ENCODE measurements at places on chromosomes 7 and 10.
A peak's percentile ranks its signal among the peaks of the same experiment; 100 is the strongest.

DNA sequence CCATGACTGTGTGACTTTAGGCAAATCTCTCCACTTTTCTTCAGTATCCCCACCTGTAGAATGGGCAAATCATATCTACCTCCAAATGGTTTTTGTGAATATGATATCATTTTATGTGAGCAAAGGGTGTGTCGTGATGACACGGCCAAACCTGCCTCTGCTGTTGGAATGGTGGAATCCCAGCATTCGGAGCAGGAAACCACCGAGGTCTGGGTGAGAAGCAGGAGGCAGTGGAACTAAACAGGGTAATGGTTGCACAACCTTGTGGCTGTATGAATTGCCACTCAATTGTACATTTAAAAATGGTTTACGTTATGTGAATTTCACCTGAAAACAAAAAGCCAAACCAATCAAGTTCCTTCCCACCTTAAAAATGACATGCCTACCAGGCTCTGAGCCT is 131.4 kb upstream of the ZMIZ1 start:
- DNase-seq: no peak

DNA sequence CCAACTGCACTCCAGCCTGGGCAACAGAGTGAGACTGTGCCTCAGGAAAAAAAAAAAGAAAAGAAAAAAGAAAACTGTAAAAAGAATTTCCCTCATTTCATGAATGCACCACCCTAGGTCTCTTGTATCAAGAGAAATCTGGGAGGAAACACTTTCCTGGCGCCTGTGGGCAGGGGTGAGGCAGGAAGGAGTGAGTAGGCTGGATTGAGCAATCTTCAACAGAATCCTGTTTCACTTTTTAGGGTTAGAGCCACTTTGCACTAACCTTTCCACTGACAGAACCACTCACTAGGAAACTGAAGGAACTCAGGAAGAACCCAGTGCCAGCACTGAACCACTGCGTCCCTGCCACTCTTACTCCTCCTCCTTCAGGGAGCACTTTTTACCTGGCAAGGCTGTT is 282.1 kb downstream of the CCDC3 start:
- no peak for DNase-seq

GRCh38 chr10:121500701-121501332 is 97.4 kb downstream of the FGFR2 start:
- DNase-seq: no peak

GRCh38 chr7:25805027-25805687 is 346.8 kb upstream of the NFE2L3 start:
- no peak for DNase-seq

- DNase-seq: no peak
Measured at GRCh38 chr7:7554649-7555575, 11.8 kb upstream of the MIOS start.

DNA sequence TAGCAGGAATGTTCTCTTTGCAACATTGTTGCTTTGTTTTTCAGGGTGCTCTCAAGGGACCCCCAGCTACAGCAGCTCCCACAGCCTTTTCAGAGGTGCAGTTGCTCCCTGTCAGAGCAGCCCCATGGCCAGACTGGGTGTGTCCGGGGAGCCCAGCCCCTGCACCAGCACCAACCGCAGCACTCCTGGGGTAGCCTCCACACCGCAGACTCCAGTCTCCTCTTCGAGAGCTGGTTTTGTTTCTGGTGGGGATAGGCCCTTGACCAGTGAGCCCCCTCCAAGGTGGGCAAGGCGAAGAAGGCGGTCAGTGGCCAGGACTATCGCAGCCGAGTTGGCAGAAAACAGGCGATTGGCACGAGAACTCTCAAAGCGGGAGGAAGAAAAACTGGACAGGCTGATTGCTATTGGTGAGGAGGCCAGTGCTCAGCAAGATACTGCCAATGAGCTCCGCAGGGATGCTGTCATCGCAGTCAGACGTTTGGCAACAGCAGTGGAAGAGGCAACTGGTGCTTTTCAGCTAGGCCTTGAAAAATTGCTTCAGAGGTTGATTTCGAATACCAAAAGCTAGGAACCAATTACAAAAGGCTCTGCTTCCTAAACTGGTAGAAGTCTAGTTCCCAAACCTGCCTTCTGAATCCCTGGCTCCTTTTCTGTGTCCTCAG is 5.4 kb downstream of the HSPA14 start:
- no peak for DNase-seq

DNA sequence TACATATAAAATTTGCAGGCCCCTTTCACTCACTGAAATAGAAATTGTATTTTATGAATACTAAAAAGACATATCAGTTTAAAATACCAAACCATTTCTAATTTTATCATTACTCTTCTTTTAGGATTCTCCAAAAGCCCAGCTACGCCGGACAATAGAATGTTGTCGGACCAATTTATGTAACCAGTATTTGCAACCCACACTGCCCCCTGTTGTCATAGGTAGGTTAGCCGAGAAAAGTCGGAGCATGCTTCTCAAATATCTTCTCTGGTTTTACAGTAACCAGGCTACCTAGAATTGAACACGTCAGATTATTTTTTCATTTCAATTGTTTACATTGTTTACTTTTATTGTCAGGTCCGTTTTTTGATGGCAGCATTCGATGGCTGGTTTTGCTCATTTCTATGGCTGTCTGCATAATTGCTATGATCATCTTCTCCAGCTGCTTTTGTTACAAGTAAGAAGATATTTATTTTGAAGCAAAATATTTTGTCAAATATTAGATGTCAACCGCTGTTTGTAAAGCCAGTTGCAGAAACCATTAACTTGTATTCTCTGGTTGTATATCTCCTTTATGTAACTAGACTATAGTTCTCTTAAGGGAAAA is 57.6 kb downstream of the MMRN2 start:
- DNase-seq: peak; percentile 66

GRCh38 chr7:98687111-98687751 is 70.1 kb downstream of the NPTX2 start:
- no peak for DNase-seq

GRCh38 chr10:58747687-58748086 is 235.0 kb downstream of the BICC1 start:
- DNase-seq: no peak

- no peak for DNase-seq
Measured at GRCh38 chr7:103573479-103574058, 127.6 kb upstream of the SLC26A5 start.

DNA sequence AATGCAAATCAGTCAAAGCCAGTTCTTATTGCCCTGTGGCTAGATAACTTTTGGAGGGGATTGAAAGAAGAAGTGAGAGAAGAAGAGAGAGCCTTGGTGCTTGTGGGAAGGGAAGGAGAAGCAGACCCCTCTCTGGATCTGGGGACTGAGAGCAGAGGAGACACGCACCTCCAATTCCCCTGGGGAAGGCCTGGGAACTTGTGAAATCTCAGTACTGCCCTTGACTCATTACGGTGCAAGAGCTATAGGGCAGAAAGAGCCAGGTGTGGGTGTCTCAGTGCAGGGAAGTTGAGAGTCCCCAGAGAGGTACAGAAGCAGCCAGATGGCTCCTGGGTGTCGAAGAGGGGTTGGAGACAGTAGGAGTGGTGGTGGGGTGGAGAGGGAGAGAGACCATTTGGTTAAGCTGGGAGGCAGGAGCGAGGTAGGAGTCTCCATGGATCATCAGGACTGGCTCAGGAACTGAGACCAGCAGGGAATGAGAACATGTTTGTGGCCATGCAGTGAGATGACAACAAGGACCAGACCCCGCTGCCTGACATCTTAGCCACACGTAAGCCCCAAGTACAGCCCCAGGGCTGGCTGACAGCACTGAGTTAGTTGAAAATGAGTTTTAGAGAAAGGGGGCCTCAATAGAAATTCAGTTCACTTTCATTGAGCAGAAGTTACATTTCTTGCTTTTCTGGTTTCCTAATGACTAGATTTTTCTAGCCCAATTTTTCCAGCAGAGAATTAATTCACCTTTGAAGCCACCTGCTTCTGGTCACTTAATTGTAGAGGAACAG is 238.2 kb downstream of the BUB3 start:
- no peak for DNase-seq

DNA sequence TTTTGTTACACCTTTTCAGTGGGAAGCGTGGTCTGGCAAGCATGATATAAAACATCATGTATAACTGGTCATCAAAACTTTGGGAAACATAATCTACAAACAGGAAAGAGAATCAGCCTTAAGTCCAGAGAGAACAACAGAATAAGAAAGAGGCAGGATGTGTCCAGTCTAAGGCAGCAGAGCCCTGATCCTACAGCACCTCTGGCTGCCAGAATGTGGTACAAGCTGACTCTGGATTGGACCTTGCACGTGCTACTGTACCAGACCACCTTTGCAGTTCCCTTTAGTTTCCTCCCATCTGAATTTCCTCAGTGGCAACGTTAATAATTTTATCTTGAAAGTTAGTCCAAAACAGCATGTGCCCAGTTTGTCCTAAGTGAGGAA is 824.6 kb upstream of the IGFBP3 start:
- DNase-seq: no peak

DNA sequence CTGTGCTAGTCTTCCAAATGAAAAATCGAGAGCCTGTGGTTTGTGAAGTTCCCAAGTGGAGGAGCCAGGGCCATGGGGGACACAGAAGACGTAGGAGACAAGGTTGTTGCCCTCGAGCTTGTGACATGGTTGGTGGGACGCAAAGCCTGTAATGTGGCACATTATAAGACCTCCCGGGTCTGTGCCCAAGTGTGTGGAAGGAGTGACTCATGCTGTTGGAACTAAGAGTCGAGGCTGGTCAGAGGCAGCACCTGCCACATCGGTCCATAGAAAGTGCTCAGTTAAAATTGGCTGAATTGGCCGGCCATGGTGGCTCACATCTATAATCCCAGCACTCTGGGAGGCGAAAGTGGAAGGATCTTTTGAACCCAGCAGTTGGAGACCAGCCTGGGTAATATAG is 27.0 kb upstream of the PODXL start:
- no peak for DNase-seq

- DNase-seq: peak; percentile 19
Measured at GRCh38 chr10:110420401-110421193, 77.1 kb upstream of the DUSP5 start.

GRCh38 chr10:22481687-22482539 is 136.6 kb downstream of the SPAG6 start:
- no peak for DNase-seq

GRCh38 chr7:79624336-79624735 is 170.9 kb upstream of the MAGI2 start:
- DNase-seq: no peak

DNA sequence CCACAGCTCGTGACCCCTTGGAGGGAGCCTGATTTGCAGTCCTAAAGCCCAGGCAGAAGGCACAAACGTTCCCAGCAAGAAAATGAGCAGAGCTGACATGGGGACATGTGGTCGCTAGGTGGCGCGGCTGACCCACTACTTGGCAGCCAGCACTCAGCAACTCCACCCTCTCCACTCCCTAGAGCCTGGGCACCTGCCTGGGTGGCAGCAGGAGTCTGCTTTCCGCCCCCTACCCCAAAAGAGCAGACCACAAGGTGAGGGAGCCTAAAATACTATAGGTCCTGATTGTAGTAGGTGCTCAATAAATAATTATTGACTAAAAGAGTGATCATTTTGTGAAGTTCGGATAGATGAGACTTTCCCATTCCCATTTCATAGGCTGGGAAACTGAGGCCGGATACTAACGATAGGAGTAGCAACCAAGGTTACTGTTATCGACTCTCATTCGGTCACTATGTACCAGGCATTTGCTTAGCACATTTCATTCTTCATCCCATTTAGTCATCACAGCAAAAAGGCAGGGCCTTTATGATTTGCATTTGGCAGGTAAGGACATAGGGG is 57.4 kb downstream of the NEUROG3 start:
- peak; percentile 89 for DNase-seq

- no peak for DNase-seq
Measured at GRCh38 chr10:114392112-114392835, 12.0 kb downstream of the AFAP1L2 start.

DNA sequence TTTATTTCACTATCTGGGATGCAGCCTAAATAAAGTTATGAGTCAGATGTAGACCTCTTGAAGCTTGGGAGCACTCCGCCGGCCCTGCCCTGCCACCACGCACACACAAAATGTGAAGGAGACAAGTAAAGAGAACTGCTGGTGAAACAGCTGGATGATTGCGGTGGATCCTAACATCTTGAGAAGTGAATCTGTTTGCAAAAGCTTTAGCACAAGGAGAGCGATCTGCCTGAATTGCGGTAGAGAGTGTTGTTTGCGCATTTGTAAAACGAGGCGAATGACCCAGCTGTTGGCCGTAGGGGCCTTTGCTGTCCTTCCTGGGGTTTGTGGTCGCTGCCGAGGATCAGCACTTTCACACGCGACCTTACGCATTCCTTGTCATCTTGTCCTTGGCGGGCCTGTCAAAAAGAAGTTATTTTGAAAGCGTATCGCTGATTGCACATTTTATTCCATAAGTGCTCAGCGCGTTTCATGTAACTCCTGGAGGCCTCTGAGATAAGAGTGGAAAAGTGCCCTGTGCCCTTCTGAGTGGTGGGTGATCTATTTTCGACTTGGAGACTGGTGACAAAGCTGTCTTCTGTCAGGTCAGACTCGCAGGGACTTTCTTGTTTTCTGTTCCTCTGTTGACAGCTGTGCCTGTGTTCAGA is 40.8 kb downstream of the RBM20 start:
- no peak for DNase-seq

GRCh38 chr10:78505657-78506056 is 472.0 kb downstream of the RPS24 start:
- no peak for DNase-seq

DNA sequence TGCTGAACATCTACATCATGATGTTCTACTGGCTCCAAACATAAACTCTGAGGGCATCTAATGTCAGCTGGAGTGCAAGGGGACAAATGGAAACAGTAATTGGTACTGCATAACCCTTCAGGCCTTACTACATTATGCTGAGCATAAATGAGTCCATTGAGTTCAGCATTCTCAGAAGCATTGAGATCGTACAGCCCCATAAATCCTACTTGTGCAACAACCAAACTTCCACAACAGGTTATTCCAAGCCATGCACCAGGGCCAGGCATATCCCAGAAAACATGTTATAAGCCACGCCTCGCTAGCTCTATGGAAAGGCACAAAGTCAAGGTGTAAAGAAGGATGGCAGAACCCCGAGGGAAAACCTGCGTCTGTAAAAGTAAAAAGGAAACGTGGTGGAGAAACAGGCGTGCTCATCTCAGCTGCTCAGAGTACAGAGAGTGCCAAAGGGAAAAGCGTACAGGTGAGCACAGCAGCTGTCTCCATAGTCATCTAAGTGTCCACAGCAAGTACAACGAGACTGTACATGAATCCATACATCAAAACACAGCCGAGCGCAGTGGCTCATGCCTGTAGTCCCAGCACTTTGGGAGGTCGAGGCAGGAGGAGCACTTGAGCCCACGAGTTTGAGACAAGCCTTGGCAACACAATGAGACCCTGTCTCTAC is 124.6 kb downstream of the PARD3 start:
- DNase-seq: no peak

DNA sequence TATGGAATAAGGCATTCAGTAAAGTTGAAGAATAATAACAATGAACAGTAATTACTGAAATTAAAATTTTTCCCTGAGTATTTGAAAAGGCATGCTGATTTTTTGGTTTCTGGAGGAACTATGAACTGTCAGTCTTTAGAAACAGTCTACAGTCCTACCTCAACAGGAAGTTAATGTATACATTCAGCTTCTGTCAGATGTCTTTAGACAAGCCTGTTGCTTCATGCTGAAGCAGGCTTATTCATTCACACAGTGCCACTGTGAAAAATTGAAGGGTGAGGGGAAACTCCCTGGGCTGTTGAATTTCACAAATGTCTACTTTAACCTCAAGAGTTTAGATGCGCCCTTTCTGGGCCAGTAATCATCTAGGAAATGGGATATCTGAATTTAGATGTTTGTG is 3.5 kb downstream of the NRF1 start:
- peak; percentile 61 for DNase-seq

- peak; percentile 12 for DNase-seq
Measured at GRCh38 chr10:118958984-118959925, 70.3 kb upstream of the NANOS1 start.
